ENCODE measurements at places on chromosomes 1 and 21. TPM values are rescaled to one million over a fixed set of nuclear protein-coding genes. Genes with fewer than 3 reads are reported as not detected.

DNA sequence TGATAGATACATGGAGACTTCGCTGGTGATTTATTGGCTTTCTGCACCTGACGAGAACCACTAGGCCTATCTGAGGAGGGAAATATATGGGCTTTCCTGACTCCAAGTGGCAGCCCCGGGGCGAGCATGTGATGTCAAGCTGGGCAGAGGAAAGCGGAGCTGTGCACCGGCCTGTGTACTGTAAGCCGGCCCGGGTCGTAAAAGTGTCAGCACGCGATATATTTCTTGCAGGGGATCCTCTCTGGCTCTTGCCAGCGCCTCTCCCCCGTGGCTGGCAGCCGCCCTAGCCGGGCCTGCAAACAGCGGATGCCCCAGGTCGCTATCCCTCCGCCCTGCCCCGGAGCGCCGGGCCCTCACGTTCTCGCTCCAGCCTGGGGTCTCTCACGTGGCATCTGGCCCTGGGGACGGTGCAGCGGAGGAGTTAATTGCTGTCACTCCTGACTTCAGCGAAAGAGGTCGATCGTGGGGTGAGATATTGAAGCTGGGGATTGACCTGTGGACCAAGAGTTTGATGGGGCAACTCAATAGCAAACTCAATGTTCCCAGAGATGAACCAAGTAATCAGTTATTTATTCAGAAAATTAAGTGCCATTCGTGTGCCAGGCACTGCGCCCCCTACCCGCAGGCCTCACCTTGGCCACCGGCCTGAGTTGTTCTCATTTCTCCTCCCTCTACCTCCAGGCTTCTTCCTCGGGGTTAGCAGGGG lies 41.0 kb upstream of the HAO2 start:
- peaks cover 37% of the 10 kb centered on the region for H3K4me1 ChIP-seq
- H3K4me3 ChIP-seq = peak overlapping the region; percentile 63
- H3K27me3 ChIP-seq = peaks cover 7% of the 10 kb centered on the region
- no peak overlapping the region for H3K27ac ChIP-seq
- peak; percentile 32 for DNase-seq

GRCh38 chr1:207027206-207027777 lies 5.3 kb downstream of the C1orf116 start:
- H3K36me3 ChIP-seq = no peaks in the 10 kb centered on the region
- H3K4me3 ChIP-seq = no peak overlapping the region
- no peak for DNase-seq
- H3K27me3 ChIP-seq = peaks cover 48% of the 10 kb centered on the region
- no peak overlapping the region for H3K27ac ChIP-seq
- H3K4me1 ChIP-seq = peaks cover 6% of the 10 kb centered on the region

DNA sequence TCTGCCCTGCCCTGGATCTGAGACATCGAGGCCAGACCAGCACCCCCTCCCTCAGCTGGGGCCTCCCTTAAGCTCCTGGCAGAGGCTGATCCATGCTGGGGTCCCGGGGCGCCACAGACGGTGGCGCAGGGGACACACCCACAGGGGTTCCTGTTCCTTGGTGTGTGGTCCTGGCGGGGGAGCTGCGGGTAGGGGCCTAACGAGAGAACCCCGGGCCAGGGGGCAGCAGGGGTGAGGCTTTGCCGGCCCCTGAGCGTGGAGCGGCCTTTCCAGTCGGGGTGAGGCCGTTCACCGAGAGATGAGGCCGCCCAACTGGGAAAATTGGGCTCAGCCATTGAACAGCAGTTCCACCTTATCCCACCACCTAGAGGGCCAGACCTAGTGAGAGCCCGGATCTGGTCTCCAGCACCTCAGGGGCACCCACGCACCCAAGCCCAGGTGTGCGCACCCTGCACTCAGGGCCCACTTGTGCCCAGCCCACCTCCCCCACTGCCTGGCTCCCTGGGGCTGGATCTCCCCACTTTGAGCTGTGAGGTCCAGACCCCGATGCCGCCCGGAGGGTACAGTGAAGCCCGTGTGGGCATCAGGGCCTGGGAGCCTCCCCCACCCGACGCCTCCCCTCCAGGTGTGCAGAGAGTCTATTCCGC lies 45.5 kb upstream of the CCDC27 start:
- H3K36me3 ChIP-seq = no peaks in the 10 kb centered on the region
- no peak overlapping the region for H3K4me3 ChIP-seq
- peaks cover 4% of the 10 kb centered on the region for H3K4me1 ChIP-seq
- DNase-seq = no peak
- no peak overlapping the region for H3K27ac ChIP-seq
- peaks cover 5% of the 10 kb centered on the region for H3K27me3 ChIP-seq

The BTBD8 gene
- 1.6 TPM for total RNA-seq
